ENCODE measurements at places on chromosomes 13 and 19.
A peak's percentile ranks its signal among the peaks of the same experiment; 100 is the strongest.

GRCh38 chr19:40599902-40600569 lies 1.1 kb upstream of the LTBP4 start:
- peak; percentile 64 for DNase-seq

GRCh38 chr13:29472332-29472961 lies 123.0 kb downstream of the SLC7A1 start:
- DNase-seq: no peak

GRCh38 chr13:39364947-39365468 lies 238.0 kb downstream of the LHFPL6 start:
- DNase-seq: no peak

- no peak for DNase-seq
Measured at GRCh38 chr19:15050639-15051038, 1.4 kb downstream of the CASP14 start.

- DNase-seq: peak; percentile 68
Measured at GRCh38 chr19:1112268-1113029, 8.7 kb downstream of the GPX4 start.

- DNase-seq: no peak
Measured at GRCh38 chr13:79003989-79004898, 345.3 kb upstream of the OBI1 start.

- DNase-seq: no peak
Measured at GRCh38 chr13:54356849-54357248, 1328.2 kb downstream of the OLFM4 start.

GRCh38 chr13:113749967-113750366 lies 9.1 kb upstream of the TMEM255B start:
- no peak for DNase-seq

DNA sequence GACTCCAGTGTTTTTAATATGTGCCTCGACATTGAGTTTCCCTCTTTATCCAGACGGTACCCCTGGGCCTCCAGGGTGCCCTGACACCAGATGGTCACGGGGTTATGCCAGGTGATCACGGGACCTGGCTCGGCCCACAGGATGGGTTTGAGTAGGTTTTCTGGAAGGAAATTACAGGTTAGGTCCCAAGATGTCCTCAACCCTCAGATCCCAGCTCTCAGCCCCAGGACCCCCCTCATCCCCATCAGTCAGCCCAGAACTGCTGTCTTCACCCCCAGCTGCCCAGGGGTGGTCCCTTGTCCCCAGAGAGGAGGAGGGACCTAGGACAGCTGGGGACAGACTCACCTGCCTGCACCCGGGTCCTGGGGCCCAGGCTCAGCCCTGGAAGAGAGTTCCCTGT lies 441 bp downstream of the LILRA4 start:
- DNase-seq: no peak

- no peak for DNase-seq
Measured at GRCh38 chr19:48237057-48237456, 18.7 kb downstream of the CARD8 start.

All from psoas muscle (tissue), 8 donors.